ENCODE measurements at places on chromosomes 2 and 18. TPM values are rescaled to one million over a fixed set of nuclear protein-coding genes. Genes with fewer than 3 reads are reported as not detected.

TTN gene
- total RNA-seq, result 0.59 TPM

DNA sequence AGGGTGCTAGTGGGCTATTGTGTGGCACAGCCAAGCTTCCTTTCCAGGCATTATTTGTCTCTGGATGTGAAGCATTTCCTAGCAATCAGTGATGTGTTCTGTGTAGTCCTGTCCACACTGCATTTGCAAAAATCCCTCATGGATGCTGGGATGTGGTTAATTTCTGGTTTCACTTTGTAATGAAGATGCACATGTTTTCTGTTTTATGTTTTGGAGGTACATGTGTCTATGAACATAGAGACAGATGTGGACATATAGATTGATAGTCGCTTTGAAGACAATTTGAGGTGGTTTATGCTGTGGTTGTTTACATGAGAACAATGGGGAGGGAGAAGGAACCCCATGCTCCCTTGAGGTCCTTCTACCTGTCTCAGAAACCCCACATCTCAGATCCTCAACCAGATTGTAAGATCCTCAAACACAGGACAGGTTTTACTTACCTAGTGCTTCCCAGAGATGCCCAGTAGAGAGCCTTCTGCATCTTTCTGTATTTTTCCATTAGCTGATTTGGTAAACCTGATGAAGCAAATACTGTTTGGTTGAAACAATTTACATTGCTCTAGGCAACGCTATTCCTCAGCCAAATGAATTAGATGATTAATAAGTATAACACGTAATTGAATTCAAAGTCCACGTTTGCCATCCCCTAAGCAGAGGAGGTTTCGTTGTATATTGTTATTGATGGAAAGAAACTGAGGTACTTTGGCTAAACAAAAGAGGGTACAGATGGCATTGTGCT lies 204.4 kb downstream of the SPP2 start:
- DNase-seq, result no peak
- no peaks in the 10 kb centered on the region for H3K27me3 ChIP-seq
- H3K27ac ChIP-seq, result no peak overlapping the region
- no peaks in the 10 kb centered on the region for H3K4me1 ChIP-seq
- H3K4me3 ChIP-seq, result no peak overlapping the region
- no peaks in the 10 kb centered on the region for H3K36me3 ChIP-seq

NDUFS1 gene
- total RNA-seq, result 102 TPM

- H3K4me1 ChIP-seq, result peaks cover 2% of the 10 kb centered on the region
- peak; percentile 31 for DNase-seq
- H3K27me3 ChIP-seq, result no peaks in the 10 kb centered on the region
- H3K27ac ChIP-seq, result no peak overlapping the region
- H3K4me3 ChIP-seq, result no peak overlapping the region
Measured at GRCh38 chr2:226478109-226478809, 321.4 kb downstream of the IRS1 start.

GRCh38 chr2:238087211-238087610 lies 12.9 kb upstream of the ESPNL start:
- H3K27me3 ChIP-seq, result no peaks in the 10 kb centered on the region
- no peak overlapping the region for H3K27ac ChIP-seq
- no peak for DNase-seq

GRCh38 chr2:203897544-203897943 lies 30.0 kb downstream of the CTLA4 start:
- H3K27me3 ChIP-seq, result no peaks in the 10 kb centered on the region
- H3K36me3 ChIP-seq, result no peaks in the 10 kb centered on the region
- H3K4me3 ChIP-seq, result no peak overlapping the region
- H3K27ac ChIP-seq, result no peak overlapping the region
- no peak for DNase-seq

GRCh38 chr18:45962461-45962860 lies 4.7 kb downstream of the EPG5 start:
- no peak for DNase-seq
- H3K4me1 ChIP-seq, result no peaks in the 10 kb centered on the region
- peaks cover 8% of the 10 kb centered on the region for H3K36me3 ChIP-seq
- H3K27ac ChIP-seq, result no peak overlapping the region

GDF7 gene
- total RNA-seq, result 0.04 TPM

SPP2 gene
- not detected for total RNA-seq

SAG gene
- total RNA-seq, result not detected

GRCh38 chr2:230124757-230125431 lies 56.2 kb upstream of the SLC16A14 start:
- no peaks in the 10 kb centered on the region for H3K27me3 ChIP-seq
- DNase-seq, result no peak
- H3K36me3 ChIP-seq, result no peaks in the 10 kb centered on the region
- H3K4me1 ChIP-seq, result no peaks in the 10 kb centered on the region
- H3K4me3 ChIP-seq, result no peak overlapping the region

IL18RAP gene
- total RNA-seq, result not detected

- H3K36me3 ChIP-seq, result no peaks in the 10 kb centered on the region
- H3K4me1 ChIP-seq, result no peaks in the 10 kb centered on the region
- no peak overlapping the region for H3K27ac ChIP-seq
- no peaks in the 10 kb centered on the region for H3K27me3 ChIP-seq
- H3K4me3 ChIP-seq, result no peak overlapping the region
- DNase-seq, result no peak
Measured at GRCh38 chr2:34892766-34893165, 1293.7 kb upstream of the FAM98A start.

DNA sequence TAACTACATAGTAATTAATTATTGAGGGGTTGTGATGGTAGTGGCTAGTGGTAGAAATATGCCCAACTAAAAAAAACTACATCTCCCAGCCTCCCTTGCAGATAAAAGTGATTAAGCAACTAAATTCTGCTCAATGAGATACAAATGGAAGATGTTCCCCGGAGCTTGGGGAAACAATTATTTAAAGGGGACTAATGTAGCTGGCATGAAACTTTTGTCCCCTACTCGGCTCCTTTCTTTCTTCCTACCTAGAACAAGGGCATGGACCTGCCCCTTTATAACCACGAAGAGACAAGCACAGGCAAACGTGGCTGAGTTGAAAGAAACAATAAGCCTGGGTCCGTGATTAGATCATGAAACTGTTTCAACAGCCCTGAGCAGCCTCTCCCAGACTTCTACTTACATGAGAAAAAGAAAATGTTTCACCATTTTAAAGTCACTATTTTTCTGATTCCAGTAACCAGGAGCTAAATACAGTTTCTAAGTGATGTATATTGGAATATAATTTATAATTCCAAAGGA lies 236.9 kb downstream of the SCG2 start:
- no peaks in the 10 kb centered on the region for H3K27me3 ChIP-seq
- no peaks in the 10 kb centered on the region for H3K36me3 ChIP-seq
- DNase-seq, result no peak
- no peaks in the 10 kb centered on the region for H3K4me1 ChIP-seq

DNA sequence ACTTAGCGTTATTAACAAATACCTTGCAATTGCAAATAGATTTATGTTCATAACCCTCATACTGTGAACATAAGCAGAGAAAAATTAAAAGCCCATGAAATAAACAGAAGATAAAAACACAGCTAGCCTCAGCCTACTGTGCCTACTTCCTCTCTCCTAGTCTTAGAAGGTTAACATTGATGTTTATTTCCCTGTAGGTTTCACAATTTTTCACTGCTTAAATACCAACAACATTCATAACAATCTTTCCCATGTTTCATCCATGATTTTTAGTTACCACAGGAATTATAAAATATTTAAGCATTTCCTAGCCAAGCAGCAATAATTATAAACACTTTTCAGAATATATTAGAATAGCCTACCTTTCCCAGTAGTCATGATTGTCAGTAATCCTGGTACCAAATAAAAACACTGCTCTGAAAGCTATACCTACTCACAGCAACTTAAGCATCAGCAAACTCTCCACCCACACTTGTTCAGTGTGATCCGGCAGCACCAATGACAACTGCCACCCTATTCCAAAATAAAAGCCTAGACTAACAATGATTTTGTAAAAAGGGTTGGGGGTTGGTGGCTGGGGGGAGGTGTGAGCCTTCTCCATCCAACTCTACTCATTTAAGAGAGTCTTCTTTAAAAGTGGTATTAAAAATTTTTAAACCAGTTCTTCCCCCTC lies 40.6 kb upstream of the RNU4ATAC start:
- H3K27me3 ChIP-seq, result no peaks in the 10 kb centered on the region
- no peak overlapping the region for H3K27ac ChIP-seq
- H3K4me1 ChIP-seq, result peaks cover 2% of the 10 kb centered on the region
- H3K36me3 ChIP-seq, result no peaks in the 10 kb centered on the region
- no peak for DNase-seq
- H3K4me3 ChIP-seq, result no peak overlapping the region

CHN1 gene
- total RNA-seq, result 37.0 TPM

- peaks cover 96% of the 10 kb centered on the region for H3K27me3 ChIP-seq
- H3K36me3 ChIP-seq, result no peaks in the 10 kb centered on the region
- no peaks in the 10 kb centered on the region for H3K4me1 ChIP-seq
- no peak overlapping the region for H3K27ac ChIP-seq
Measured at GRCh38 chr2:19356545-19357401, 1.6 kb downstream of the OSR1 start.

LIPG gene
- 6.1 TPM for total RNA-seq

- H3K4me1 ChIP-seq, result no peaks in the 10 kb centered on the region
- DNase-seq, result no peak
- H3K27ac ChIP-seq, result no peak overlapping the region
- no peaks in the 10 kb centered on the region for H3K27me3 ChIP-seq
Measured at GRCh38 chr2:187917535-187917934, 363.3 kb upstream of the TFPI start.

MAL gene
- total RNA-seq, result not detected

DNA sequence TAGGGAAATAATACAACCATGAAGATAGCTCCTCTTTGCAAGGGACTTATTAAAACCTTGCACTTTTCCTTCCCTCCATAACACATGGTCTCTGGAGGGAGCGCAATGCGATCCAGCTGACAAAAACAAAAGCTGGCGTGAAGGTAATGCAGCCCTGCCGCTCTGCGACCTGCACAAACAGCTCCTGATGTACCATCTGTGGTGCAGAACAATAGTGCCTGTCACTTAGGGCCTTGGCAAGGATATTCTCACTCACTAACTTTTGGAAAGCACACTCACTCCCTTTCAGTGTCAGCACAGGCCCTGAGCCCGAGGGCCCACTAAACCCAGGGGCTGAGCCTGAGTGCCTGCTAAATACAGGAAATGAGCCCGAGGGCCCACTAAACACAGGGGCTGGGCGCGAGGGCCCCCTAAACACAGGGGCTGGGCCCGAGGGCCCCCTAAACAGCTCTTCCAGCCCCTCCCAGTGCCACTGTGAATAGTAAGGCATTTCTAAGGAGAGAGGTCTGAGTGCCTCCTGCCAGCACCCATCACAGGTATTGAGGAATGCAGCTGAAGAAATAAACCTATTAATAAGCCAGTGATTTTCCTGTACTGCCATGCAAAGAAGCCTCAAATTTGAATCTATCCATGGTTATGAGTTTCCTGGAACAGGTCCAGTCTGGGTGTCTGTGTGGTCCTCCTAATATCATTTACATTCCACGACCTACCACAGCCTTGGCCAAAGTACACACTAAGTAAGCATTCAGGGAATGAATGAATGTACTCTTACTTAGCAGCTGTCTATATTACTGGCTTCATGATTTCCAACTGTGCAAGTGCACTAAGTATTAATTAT lies 9.3 kb downstream of the L3MBTL4 start:
- no peak overlapping the region for H3K4me3 ChIP-seq
- no peaks in the 10 kb centered on the region for H3K27me3 ChIP-seq
- peaks cover 2% of the 10 kb centered on the region for H3K4me1 ChIP-seq
- H3K27ac ChIP-seq, result no peak overlapping the region
- H3K36me3 ChIP-seq, result no peaks in the 10 kb centered on the region
- DNase-seq, result no peak

DNA sequence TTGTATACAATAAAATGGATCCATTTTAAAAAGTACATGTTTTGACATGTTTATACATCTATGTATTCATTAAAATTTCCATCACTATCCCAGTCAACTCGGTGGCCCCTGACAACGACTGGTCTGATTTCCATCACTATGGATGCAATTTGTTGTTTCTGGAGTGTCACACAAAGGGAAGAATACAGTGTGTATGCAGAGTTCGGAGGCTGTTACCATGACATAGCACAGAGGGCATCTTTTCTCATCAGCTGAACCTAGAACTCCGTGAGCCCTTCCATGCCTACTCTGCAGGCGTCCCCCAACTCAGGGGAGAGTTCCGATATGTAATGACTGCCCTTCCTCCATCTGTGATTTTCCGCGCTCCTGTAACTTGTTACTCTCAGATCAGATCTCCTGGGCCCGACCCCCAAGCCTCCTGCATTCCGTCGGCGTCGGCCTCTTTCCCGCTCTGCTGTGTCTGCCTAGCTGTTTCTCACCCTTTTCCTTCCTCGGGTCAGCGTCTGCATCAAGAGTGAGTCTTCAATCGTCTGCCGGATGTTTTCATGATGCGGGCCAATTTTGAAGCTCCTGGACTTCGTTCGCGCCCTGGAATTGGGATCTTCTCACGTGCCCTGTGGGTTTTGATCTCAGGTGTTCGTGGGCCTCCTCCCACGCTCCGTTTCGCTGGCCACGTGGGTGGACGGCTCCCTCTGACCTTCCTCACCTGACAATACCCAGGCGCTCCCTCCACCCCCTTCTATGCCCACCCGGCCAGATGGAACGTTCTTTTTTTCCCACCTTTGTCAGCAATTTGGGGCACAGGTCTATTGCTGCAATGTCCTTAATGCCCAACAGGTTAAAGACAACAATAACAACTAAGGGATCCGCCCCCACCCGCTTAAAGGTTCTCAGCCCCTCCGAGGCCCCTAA lies 161.0 kb downstream of the TWIST2 start:
- no peak for DNase-seq
- H3K4me1 ChIP-seq, result no peaks in the 10 kb centered on the region
- no peaks in the 10 kb centered on the region for H3K36me3 ChIP-seq
- H3K4me3 ChIP-seq, result no peak overlapping the region
- no peak overlapping the region for H3K27ac ChIP-seq
- H3K27me3 ChIP-seq, result no peaks in the 10 kb centered on the region

PRSS56 gene
- not detected for total RNA-seq

GRCh38 chr2:222241128-222241870 lies 57.5 kb downstream of the PAX3 start:
- DNase-seq, result no peak
- H3K36me3 ChIP-seq, result no peaks in the 10 kb centered on the region
- peaks cover 10% of the 10 kb centered on the region for H3K4me1 ChIP-seq
- no peaks in the 10 kb centered on the region for H3K27me3 ChIP-seq
- no peak overlapping the region for H3K27ac ChIP-seq

- no peaks in the 10 kb centered on the region for H3K4me1 ChIP-seq
- no peak overlapping the region for H3K4me3 ChIP-seq
- H3K27ac ChIP-seq, result no peak overlapping the region
- no peaks in the 10 kb centered on the region for H3K27me3 ChIP-seq
- no peaks in the 10 kb centered on the region for H3K36me3 ChIP-seq
- no peak for DNase-seq
Measured at GRCh38 chr2:103025056-103025455, 263.2 kb downstream of the TMEM182 start.

CXCR1 gene
- not detected for total RNA-seq

GRCh38 chr2:96146153-96146880 lies 1.1 kb upstream of the DUSP2 start:
- no peak overlapping the region for H3K4me3 ChIP-seq
- H3K4me1 ChIP-seq, result no peaks in the 10 kb centered on the region
- no peak overlapping the region for H3K27ac ChIP-seq
- peak; percentile 29 for DNase-seq
- H3K27me3 ChIP-seq, result no peaks in the 10 kb centered on the region

- H3K4me3 ChIP-seq, result no peak overlapping the region
- H3K36me3 ChIP-seq, result peaks cover 23% of the 10 kb centered on the region
- H3K4me1 ChIP-seq, result no peaks in the 10 kb centered on the region
- no peak for DNase-seq
- H3K27ac ChIP-seq, result no peak overlapping the region
Measured at GRCh38 chr2:55581874-55582547, 35.4 kb downstream of the PPP4R3B start.

- peaks cover 3% of the 10 kb centered on the region for H3K36me3 ChIP-seq
- no peaks in the 10 kb centered on the region for H3K4me1 ChIP-seq
- H3K27ac ChIP-seq, result no peak overlapping the region
- no peaks in the 10 kb centered on the region for H3K27me3 ChIP-seq
- H3K4me3 ChIP-seq, result no peak overlapping the region
- DNase-seq, result no peak
Measured at GRCh38 chr2:45477546-45477945, 133.5 kb downstream of the SRBD1 start.

Data from H9 (cell line).